ENCODE measurements at places on chromosomes 13 and 19.
A peak's percentile ranks its signal among the peaks of the same experiment; 100 is the strongest.

GRCh38 chr13:72221276-72221962 lies 354.4 kb upstream of the DACH1 start:
- peak; percentile 19 for DNase-seq

GRCh38 chr13:99307247-99307646 lies at the start of gene GPR183:
Gene GPR183 (minus strand): TSS chr13:99307399. CDS start chr13:99296145, 11,254 bp downstream.
- DNase-seq: no peak

DNA sequence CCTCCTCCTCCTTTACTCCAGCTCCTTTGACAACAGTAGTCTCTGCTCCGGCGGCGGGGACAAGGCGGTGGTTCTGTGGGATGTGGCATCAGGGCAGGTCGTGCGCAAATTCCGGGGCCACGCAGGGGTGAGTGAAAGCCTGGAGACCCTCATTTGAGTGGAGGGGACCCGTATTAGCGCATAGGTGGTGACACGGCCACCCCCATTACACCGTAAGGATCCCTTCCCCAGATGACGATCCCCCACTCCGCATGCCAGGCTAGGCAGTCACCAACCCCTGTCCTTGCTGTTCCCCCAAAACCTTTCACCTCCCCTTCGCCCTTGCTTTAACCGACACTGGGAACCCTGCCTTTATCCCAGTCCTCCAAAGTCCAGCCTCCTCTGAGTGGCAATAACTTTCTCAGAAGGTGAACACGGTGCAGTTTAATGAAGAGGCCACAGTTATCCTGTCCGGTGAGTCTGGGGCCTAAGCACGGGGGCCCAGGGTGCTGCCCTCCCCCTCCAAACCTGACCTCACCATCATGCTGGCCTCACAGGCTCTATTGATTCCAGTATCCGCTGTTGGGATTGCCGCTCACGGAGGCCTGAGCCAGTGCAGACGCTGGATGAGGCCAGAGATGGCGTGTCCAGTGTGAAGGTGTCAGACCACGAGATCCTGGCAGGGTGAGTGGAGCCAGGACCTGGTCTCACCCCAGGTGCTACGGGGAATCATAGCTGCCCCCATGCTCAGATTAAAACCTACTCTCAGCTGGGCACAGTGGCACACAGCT lies 3.7 kb downstream of the WDR83 start:
- no peak for DNase-seq

DNA sequence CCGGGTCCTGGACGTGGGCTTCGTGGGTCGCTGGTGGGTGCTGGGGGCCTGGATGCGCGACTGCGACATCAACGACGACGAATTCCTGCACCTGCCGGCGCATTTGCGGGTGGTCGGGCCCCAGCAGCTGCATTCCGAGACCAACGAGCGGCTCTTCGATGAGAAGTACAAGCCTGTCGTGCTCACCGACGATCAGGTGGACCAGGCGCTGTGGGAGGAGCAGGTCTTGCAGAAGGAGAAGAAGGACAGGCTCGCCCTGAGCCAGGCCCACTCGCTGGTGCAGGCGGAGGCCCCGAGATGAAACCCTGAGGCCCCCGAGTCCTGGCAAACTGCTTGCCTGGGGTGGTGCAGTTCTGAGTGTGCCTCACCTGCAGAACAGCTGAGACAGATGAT lies 787 bp downstream of the TIMM29 start:
- no peak for DNase-seq

DNA sequence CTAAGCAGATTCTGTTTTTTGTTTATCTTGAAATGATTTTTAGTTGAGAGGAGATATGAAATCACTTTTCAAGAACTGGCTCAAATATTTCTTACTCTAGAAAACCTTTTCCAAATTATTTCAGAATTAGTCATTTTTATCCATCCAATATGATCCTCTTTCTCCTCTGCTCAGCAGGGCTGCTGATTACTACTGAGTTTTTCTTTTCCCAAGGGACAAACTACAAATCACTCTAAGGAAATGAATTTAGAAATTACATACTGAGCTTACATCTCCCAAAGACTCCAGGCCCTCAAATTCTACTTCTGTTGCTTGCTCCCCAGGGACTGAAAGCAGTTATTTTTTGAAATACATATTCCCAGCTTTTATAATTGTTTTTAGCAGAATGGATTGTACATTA lies 87.4 kb upstream of the UFM1 start:
- no peak for DNase-seq

DNA sequence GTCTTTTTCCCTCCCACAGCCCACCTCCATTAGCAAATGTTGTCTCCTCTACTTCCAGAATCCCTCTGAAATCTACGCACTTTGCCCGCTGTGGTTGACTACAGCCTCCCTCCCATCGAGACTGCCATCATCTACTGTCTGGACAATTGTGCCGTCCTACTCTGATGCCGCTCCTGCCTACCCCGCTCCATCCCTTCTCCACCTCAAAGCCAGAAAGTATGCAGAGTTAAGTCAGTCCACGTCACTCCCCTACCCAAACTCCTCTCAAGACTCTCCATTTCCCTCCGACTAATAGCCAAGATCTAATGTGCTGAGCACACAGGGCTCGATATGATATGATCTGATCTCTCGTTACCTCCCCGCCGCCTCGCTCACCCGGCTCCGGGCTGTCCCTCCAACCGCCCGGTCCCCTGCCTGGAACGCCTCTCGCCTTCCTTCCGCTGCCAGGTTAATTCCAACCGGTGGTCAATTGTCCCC lies 556 bp downstream of the CACTIN start:
- DNase-seq: no peak

GRCh38 chr19:51123381-51123800 lies 1.3 kb upstream of the SIGLEC9 start:
- no peak for DNase-seq

GRCh38 chr13:43126420-43126819 lies 103.0 kb downstream of the DNAJC15 start:
- DNase-seq: no peak

- no peak for DNase-seq
Observed at GRCh38 chr19:493391-494170, 2.7 kb upstream of the MADCAM1 start.

- DNase-seq: no peak
Observed at GRCh38 chr13:65468628-65469027, 1761.5 kb downstream of the PCDH9 start.

GRCh38 chr19:42242069-42242511 lies 312 bp downstream of the GSK3A start:
- DNase-seq: no peak

DNA sequence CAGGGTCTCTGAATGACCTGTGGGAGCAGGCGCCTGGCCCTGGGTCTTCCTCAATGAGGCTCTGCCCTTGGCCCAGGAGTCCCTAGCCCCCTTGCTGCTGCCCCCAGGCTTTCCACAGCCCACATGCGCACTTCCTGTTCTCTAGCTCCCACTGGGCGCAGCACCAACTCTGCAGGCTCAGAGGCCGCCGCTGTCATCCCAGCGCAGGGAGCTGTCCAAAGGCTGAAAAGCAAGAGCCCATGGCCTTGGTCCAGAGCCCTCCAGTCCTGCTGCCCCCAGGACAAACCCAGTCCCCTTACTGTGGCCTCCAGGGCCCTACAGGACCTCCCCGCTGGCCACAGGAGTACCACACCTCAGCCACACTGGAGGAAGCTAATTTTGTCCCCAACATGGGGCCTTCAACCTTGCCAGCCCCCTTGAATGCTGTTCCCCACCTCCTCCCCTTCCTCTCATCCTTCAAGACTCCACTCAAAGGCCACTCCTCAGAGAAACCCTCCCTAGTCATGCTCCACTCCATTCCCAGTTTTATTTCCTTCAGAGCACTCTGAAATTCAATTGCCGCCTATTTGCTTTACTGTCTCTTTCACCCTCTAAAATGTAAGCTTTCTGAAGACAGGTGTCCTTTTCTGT lies 8.0 kb upstream of the POU2F2 start:
- DNase-seq: peak; percentile 41

DNA sequence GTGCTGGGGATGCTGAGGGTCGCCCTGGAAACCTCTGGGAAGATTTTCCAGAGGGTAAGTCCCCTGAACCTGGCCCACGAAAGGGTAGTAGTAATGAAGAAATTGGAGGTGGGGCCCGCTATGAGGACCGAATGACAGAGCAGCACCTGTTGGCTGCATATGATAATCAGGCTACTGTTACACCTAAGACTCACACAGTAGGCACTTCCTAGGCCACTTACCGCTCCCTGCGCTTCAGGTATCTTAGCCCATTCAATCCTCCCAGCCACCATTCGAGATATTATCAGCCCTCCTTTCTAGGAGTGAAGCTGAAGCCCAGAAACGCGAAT lies 4.3 kb upstream of the LRFN3 start:
- DNase-seq: no peak

- no peak for DNase-seq
Observed at GRCh38 chr19:52022193-52022592, 6.0 kb downstream of the ZNF614 start.

DNA sequence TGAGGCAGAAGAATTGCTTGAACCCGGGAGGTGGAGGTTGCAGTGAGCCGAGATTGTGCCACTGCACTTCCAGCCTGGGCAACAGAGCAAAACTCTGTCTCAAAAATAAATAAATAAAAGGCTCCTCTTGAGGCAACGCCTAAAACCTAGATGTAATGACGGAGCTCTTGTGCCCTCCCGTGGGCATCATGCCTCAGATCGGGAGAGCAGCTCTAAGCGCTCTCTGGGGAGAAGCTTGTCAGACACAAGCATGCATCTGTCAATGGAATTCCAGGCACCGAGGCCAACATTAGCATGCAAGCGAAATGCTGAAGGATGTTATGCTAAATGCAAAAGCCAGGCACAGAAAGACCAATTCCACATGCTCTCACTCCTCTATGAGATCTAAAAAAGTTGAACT lies 45.6 kb upstream of the MRI1 start:
- peak; percentile 23 for DNase-seq

Measured in T47D (cell line).